ENCODE measurements at places on chromosomes 5 and 9.

DNA sequence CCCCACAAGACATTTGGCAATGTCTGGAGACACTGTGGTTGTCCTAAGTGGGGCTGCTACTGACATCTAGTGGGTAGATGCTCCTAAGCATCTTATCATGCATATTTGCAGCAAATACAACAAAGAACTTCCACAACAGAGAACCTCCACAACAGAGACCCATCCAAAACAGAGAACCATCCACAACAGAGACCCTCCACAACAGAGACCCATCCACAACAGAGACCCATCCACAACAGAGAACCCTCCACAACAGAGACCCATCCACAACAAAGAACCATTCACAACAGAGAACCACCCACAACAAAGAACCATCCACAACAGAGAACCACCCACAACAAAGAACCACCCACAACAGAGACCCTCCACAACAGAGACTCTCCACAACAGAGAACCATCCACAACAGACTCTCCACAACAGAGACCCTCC lies 32.8 kb downstream of the ARPC5L start:
- no peak for DNase-seq

- DNase-seq: no peak
Measured at GRCh38 chr9:92328225-92328624, 2.5 kb downstream of the CENPP start.

DNA sequence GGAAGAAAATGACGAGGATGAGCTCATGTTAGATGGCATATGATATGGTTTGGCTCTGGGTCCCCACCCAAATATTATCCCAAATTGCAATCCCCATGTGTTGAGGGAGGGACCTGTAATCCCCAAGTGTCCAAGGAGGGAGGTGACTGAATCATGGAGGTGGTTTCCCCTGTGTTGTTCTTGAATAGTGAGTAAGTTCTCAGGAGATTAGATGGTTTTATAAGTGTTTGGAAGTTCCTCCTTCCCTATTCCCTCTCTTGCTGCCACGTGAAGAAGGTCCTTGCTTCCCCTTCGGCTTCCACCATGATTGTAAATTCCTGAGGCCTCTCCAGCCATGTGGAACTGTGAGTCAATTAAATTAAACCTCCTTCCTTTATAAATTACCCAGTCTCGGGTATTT lies 10.1 kb downstream of the EDIL3 start:
- no peak for DNase-seq

GRCh38 chr9:35628389-35628991 lies 10.3 kb upstream of the CD72 start:
- no peak for DNase-seq

- no peak for DNase-seq
Measured at GRCh38 chr9:114169029-114169951, 14.0 kb downstream of the COL27A1 start.

DNA sequence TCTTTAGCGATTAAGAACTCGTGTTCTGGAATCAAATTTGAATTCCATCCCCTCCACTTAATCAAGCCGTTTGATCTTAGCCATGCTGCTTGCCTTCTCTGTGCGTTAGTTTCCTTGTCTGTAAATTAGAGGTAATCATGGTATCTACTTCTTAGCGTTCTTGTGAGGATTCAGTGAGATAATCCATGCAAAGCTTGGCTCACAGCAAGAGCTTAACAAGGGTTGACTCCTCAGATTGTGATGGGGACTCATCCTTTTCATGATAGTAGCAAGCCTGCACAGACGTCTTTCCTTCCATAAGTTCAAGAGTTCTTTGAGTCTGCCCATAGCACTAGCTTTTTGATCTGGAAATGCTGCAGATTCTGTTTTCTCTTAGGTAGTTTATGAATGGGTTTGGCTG lies 72.8 kb downstream of the TRIO start:
- DNase-seq: no peak

DNA sequence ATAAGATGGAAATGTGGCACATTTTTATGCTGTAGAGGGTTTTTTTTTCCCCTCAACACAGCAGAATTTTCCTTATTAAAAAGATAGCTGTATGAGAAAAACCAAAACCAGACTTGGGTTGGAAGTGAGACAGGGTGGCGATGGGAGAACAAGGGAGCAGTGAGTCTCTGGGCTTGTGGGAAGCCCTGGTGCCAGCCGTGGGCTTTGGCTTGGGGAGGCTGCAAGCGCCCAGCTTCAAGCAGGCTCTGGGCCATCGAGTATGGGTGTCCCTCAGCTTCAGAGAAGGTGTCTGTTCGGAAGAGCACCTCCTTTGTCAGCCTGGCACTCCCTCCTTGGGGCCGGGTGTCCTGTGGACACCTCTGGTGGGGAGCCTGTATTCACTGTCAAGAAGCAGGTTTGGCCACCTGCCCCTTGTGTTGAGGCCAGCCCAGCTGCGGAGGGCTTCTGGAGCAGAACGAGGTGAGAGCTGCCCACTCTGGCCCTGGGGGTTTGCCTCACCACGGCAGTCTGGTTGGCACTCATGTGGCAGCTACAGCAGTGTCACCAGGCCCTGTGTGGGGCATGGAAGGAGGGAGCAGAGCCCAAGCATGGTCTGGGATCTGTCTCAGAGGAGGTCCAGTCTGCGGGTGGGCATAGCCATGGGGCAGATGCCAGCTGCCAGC lies 37.6 kb upstream of the ANGPTL2 start:
- no peak for DNase-seq

GRCh38 chr5:64895748-64896147 lies 127.0 kb downstream of the CWC27 start:
- no peak for DNase-seq

GRCh38 chr5:86461169-86461956 lies 156.4 kb upstream of the COX7C start:
- no peak for DNase-seq

DNA sequence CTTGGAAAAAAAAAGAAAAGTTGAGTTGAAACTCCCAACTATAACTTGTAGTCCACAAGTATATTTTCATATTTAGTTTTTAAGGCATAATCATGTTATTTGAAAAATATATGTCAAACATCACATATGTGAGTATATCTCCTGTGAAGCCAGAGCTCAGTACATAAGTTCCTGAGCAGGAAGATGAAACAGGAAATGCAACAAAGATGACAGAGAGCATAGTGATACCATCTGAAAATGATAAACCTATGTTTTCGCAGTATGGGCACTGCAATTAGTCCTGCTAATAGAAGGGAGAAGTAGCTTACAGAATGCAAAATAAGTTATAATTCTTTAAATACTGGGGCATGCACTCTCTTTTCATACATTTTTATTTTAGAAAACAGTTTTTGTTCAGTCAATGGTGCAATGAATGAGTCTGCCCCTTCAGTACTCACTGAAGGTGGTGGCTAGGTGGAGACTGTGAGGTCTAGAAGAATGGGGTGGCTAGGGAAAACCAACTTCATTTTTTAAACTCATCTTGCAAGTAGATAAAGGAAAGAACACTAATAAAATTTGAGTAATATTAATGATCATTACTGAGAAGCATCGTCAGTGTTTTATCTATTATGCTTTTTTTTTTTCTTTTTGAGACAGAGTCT lies 54.1 kb upstream of the FYB1 start:
- no peak for DNase-seq

- no peak for DNase-seq
Measured at GRCh38 chr5:168925160-168925559, 346.0 kb upstream of the PANK3 start.

DNA sequence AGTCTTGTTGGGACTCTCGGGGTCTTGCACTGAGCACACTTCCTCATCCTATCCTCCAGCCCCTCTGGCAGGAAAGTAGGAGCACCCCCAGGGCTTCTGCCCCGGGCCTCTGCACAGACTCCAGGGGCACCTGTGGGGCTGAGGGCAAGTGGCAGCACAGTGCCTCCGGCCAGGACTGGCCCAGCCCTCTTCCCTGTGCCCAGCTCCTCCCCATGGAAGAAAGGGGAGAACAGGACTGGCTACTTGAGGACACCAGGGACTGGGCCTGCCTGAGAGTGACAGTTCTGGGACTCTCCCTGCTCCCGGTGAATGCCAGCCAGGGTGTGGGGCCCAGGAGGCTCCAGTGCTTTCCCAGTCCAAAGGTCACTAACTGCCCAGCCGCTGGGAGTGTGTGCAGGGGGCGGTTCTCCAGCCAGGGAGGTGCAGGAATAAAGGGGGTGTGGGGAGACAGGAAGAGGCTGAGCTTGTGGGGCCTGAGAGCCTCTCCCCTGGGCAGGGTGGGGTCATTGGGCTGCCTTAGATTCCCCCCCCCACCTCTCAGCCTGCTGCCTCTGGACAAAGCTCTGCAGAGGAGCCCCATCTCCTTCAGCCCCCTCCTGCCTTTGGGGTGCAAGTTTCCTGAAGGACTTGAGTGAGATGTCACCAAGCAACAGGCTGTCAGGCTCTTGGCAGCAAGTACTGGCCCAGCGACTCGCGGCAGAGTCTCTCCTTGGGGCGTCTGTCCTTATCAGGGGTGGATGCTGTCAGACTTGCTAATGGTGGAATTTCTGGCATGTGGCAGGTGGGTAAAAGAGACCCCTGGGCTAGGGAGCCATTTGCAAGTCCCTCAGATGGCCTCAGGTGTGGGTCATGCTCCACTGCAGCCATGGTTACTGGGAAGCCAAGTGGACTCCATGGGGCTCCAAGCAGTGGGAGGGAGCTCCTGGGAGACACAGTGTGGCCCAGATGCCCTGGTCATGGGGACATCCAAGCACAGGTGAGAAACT lies 19.1 kb upstream of the JADE2 start:
- no peak for DNase-seq

- DNase-seq: no peak
Measured at GRCh38 chr9:81389569-81389993, 299.8 kb downstream of the TLE1 start.

DNA sequence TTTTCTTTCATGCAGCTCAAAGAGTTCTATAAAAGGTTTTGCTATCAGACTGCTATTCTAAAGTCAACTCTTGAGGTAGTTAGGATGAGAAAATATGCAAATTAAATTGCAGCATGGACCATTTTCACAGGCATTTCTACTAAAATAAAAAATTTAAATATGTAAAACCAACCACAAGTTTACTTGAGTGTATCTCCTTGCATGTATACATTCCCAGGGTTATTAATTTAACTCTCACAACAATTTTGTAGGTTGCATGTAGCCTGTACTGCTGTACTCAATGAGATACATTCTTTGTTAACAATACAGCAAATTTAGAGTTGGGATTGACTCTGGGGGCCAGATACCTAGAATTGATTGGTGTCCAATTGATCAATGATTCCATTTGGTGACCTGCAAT lies 265.8 kb downstream of the MED10 start:
- DNase-seq: no peak

DNA sequence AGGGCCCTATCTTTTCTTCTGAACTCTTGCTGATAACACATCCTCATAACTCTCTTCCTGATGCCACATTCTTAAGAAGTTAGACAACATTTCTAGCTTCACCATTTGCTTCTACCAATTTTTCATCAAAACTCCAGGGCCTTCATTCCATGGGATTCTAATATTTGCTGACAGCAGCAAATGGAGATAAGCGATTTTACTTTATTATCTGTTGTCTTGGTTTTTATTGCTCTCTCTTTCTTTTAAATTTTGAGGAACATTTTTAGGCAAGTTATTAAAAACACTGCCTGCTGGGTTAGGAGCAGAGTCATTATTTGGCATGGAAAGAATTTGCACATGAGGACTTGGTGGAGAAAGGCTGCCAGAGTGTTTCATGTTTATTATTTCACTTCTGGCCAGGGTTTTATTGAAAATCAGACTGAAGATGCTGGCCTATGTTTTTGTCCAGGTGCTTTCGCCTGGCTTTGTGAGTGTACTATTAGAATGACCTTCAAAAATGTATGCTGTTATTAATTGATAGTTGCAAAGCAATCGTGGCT lies 27.7 kb downstream of the NSG2 start:
- DNase-seq: no peak

- DNase-seq: no peak
Measured at GRCh38 chr5:102874054-102874453, 118.9 kb downstream of the PAM start.

DNA sequence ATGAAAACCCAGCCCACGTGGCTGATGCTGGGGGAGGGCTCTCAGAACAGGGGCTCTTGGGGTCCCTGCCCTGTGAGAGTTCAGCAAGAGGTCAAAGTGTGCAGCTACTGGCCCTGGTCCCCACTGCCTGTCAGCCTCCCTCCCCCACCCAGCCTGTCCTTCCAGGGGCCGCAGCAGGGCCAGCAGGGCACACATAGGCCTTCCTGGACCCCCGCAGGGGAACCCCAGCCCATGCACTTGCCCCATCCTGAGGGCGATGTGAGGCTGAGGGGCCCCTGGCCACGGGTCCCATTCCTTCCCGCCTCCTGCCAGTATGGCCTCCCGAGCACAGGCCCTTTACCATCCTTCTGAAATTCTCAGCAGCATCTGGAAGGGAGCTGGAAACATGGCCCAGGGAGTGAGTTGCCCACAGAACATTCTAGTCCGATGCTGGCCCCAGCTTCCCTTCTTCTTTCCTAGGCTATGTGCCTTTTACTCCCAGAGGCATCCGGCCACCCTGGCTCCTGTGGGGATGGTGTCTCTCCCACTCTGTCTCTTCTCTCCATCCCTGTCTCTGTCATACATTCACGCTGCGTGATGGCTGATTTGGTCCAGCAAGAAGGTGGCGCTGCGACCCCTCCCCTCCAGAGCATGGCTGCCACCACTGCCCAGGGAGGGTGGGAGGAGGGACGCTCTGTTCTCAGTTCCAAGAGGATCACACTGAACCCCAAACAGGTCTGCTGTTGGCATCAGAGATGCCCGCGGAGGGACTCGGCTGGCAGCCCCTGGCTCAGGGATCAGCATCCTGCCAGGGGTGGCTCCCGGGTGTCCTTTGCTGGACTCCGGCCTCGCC lies 19.6 kb downstream of the MRPL36 start:
- no peak for DNase-seq

GRCh38 chr5:54226215-54226614 lies 84.2 kb downstream of the ARL15 start:
- no peak for DNase-seq

- peak; percentile 1 for DNase-seq
Measured at GRCh38 chr5:39080597-39081204, 6.5 kb upstream of the RICTOR start.

DNA sequence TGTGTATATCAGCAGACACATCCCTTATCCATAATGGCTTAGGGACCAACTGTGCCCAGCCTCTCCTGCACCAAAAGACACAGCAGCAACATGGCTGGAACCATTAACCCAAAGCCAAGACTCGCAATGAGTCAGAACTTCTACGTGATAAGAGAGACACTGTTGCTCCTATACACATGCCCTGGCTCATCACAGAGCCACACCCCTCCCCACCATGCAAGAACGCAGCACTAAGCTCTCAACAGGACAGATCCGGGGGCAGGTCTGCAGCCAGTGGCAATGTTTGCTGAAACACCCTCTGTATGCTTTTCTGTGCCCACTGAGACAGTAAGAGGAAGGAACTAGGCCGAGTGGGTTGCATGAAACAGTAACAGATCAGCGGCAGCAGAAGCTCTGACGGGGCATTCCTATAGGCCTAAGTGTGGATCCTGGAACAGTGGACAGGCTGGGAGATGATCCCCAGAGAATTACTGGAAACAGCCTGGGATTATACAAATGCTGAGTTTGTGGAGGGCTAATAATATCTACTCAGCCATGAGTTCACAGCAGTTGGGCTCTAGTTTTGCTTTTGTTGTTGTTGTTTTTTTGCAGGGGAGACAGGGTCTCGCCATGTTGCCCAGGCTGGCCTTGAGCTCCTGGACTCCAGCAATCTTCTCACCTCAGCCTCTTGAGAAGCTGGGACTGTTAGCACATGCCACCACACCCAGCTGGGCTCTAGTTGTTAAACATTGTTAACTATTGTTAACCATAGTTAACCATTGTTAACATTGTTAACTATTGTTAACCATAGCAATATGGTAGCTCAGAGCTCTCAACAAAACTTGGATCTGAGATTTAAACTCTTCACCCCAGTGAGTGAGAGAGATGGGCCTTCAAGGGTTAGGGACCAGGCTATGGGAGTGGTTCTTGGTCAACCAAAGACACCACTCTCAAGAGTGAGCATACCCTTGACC lies 41.0 kb downstream of the B4GALT1 start:
- no peak for DNase-seq

Measured in caudate nucleus (tissue), 63 donors.